Colonic mucosa (tissue), 4 donors: ENCODE measurements at places on chromosomes 3 and 15. TPM values are rescaled to one million over a fixed set of nuclear protein-coding genes. Genes with fewer than 3 reads are reported as not detected.

- no peak for DNase-seq
Measured at GRCh38 chr3:124831628-124832199, 55.5 kb downstream of the ITGB5 start.

DNA sequence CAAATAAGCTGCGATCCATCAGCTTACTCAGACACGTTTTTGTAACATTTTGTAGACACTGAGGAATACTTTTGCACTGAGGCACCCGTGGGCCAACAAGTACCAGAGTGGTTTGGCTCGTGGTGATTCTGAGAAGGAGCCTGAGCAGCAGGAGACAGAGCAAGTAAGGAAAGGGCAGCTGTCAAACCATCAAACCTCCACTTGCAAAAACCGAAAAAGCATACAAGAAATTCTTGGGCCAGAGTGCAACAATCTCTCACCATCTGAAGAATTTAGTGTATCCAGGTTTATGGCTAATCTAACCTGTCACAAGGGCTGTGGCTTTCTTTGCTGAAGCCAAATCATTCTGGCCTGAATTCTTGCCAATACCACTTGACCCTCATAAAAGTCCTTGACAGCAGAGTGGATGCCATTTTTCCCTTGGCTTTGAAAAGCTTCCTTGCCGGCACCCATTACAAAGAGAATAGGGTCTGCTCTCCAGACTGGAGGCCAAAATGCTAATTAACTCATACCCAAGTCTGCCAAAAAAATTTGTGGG is 56.7 kb downstream of the MYO1E start:
- DNase-seq, result peak; percentile 75

- DNase-seq, result no peak
Measured at GRCh38 chr3:186915806-186916796, 14.2 kb upstream of the ST6GAL1 start.

Gene LRIG1
- 43.9 TPM for total RNA-seq

DNA sequence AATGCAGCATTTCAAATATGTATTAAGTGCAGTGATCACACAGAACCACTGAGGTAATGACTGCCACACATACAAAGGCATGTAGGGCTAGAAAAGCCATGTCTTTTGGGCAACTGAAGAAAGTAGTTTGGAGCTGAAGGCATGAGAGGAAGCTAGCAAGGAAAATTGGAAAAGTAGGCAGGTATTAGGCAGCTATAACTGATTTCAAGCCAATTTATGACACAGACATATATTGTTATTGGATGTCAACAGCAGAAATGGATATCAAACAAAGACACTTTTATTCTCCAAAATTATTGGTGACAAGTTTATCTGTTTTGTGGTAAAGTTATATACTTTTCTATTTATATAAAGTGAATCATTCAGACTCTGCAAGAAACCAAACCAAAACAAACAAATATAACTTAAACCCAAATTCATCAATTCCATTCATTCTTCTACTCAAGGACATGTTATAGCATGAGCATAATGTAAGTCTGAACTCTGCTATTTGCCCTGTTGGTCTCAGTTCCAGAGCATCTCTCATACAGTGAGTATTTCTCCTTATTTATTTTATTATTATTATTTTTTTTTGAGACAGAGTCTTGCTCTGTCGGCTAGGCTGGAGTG is 307.4 kb upstream of the COL8A1 start:
- DNase-seq, result no peak

DNA sequence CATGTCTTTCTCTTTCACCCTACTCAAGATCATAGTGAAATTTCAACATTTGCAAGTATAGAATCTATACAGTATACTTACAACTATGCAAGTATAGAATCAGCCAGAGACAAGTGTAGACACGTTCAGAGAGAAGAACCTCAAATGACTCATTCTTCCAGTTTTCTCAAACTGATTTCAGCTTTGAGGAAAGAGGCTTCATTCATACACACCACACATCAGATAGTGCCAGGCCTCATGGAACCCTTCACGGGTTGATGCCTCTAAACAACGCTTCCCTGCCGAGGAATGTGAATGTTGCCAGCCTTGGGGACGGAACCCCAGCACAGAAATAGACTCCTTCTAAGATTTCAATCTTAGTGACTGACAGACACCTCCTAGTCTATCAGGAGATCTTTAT is 135.7 kb downstream of the FOXP1 start:
- no peak for DNase-seq

- no peak for DNase-seq
Measured at GRCh38 chr15:37095770-37096557, 4.4 kb downstream of the MEIS2 start.

- DNase-seq, result no peak
Measured at GRCh38 chr3:197226179-197226578, 72.2 kb downstream of the DLG1 start.

Gene PPP1R14D
- total RNA-seq, result 137 TPM

Gene IL12A
- 0.25 TPM for total RNA-seq

DNA sequence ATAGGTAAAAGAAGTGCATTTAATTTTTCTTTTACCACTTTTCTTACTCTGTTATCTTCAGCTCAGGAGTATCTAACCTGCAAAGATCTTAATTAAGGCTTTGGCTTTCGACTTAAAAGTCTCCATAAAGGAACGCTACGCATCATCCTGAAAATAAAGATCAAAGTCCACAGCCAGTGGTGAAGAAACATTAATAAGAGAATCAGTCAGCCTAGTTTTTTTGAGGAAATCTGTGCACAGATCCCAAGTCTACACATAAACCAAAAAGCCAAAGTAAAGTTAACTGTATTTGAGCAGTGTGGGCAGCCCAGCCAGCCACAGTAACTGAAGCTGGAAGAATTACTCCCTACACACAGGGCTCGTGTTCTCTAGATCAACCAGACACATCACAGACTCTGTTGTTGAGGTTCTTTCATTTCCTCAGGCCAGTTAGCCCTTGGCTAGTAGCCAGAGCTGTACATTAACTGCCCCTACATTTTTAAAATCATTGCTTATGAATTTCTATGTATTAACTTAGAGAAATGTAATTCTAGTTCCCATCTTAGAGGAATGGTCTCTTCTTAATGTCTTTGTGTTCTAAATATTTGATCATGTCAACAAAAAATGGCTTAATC is 6.9 kb downstream of the LRRC2 start:
- DNase-seq, result peak; percentile 12

- DNase-seq, result no peak
Measured at GRCh38 chr3:63933459-63933858, 21.3 kb upstream of the SCAANT1 start.
